ENCODE measurements at places on chromosomes 6 and 20.

DNA sequence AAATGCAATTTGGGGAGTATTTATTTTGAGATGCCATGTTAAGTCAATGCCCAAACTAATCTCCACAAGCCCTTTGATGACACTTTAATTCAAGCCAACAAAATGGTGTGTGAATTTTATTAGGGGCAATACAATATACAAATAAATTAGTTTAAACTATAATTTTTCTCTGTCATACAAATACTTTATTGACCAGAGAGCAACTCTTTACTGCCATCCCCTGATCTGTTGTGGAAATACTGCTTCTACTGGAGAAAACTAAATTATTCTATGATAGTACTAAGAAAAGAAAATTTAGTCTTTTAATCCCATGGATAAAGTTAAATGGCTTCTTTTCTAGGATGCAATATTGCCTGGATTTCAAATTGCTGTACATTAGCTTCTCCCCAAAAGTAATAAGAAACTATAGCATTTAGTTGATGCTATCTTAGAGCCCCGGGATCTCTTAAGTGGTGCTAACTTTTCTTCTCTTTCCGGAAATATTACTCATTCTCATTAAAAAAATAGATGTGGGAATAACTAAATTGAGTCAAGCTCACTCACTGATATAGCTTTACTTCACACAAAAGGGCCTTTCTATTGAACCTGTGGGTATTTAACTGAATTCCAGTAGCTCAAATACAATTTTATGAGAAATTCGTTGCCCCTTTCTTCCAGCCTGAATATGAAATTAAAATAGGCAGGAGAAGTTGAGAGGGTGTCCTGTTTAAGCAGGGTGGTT, 49.2 kb downstream of the SMPDL3A start:
- DNase-seq, result no peak

- no peak for DNase-seq
These were observed 19.1 kb downstream of the DYNLRB1 start for GRCh38 chr20:34535301-34535840.

- DNase-seq, result no peak
These were observed 46.4 kb upstream of the NT5E start for GRCh38 chr6:85403331-85404015.

DNA sequence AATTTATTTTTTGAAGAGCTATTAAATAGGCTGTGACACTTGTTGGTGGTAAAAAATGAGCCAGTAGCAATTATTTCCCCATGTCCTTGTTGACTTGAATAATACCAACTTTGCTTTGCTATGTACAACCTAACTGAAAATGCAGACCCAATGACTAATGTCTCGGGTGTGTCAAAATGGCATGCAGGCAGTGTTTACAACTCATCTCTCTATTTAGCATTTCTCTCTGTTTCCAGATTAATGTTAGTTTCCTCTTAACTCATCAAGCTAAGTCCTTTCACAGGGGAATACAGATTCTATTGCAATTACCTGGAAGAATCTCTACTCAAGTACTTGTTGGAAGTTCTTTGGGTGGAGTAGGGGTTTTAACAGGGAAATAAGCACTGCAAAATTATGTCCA, 504.4 kb downstream of the BCKDHB start:
- DNase-seq, result no peak

- no peak for DNase-seq
These were observed 4.8 kb upstream of the DHX35 start for GRCh38 chr20:38957235-38957876.

DNA sequence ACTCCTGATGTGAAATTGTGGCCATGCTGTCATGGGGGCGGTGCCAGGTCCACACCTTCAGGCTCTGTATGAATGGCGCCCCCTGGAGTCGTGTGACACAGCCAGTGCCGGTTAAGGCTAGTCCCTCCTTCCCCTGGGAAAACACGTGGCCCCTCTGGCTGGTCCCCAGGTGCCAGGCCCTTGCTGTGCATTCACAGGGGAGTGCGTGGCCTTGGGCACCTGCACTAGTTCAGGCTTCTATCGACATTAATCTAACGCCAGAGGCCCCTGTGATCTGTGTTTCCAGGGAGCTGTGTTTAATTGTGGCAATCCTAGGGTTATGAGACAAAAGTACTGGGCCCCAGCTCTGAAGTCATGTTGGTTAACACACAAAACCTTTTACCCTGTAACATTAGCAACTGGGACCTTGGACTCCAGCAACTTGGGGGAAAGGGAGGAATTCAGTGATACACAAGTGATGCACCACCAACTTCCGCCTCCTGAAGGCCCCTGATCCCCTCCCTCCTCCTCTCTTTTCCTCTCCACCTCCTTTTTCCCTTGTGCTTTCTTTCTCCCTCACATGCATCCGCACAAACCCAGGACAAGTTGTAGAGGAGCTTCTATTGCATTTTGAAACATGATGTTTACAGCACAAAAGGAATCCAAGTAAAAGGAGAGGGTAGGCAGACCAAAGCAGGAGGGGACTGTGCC, 74.0 kb downstream of the SSR1 start:
- DNase-seq, result peak; percentile 68

DNA sequence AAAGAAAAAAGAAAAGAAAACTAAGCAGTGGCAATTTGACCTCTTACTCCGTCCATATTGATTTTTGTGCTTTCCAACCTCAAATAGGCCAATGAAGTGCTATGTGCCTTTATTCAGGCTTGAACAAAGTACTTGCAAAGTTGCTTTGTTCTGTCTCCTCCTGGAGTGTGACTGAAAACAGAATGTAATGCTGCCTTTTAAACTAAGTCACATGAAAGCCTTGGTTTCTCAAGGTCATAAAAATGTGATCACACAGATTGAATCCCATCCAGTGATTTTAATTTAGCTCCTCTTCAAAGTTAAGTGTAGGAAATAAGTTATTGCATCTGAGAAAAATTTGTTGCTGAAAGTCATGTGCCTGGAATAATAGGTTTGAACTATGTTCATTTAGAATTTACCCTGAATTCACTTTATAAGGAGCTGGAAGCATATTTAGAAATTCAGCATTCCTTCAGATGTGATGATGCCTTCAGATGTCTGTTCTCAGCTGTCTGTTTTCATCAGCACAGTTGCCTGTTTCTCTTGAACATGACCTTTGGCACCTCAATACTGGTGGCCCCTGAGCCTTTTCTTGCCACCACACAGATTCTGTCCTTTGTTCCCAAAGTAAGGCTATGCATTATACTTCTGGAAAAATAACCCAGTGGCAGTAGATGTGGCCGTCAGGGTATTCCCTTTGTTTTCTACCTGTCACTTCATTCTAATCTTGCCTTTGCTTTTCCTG, 48.8 kb downstream of the KIZ start:
- no peak for DNase-seq

- no peak for DNase-seq
These were observed 18.4 kb downstream of the LAMA4 start for GRCh38 chr6:112235956-112236355.

- no peak for DNase-seq
These were observed 210.4 kb downstream of the GMDS start for GRCh38 chr6:2035046-2035445.

DNA sequence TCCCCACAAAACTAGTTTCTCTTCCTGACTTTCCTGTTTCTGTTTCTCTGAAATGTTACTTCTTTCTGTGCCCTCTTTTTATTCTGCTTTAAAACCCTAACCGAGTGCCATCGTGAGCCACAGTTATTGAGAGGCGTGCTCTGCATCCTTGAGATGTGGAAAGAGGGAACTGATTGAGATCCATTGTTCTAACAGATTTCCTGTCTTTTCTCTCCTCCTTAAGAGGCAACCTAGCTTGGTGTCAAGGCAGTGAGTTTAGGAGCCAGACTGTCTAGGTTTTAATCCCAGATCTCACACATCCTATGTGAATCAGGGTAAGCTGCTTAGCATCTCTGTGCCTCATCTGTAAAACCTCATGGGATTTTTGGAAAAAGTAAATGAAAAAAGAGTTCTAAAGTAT, 57.5 kb downstream of the SNX9 start:
- no peak for DNase-seq

GRCh38 chr6:136250686-136251008, 536 bp upstream of the MTFR2 start:
- no peak for DNase-seq

GRCh38 chr6:70059039-70059719, 192.8 kb downstream of the COL19A1 start:
- no peak for DNase-seq

DNA sequence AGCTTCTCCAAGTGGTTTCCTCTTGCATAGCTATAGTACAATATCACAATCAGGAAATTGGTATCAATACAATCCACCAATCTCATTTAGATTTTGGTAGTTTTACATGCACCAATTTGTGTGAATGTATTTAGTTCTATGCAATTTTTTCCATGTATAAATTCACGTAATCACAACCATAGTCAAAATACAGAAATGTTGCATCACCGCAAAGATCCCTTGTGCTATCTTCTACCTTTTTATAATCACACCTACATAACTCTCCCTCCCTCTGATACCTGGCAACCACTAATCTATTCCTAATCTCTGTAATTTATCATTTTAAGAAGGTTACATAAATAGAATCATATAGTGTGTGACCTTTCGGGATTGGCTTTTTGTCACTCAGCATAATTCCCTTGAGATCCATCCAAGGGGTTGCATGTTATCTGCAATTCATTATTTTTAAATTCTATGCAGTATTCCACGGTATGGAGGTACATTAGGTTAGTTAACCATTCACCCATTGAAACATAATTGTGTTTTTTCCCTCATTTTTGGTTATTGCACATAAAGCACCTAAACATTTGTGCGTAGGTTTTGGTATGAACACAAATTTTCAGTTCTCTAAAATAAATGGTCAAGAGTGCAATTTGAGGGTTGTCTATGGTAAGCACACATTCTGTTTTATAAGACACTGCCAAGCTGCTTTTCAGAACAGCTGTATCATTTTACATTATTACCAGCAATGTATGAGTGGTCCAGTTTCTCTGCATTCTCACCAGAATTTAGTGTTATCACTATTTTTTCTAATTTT, 95.1 kb upstream of the SLC22A23 start:
- DNase-seq, result no peak

DNA sequence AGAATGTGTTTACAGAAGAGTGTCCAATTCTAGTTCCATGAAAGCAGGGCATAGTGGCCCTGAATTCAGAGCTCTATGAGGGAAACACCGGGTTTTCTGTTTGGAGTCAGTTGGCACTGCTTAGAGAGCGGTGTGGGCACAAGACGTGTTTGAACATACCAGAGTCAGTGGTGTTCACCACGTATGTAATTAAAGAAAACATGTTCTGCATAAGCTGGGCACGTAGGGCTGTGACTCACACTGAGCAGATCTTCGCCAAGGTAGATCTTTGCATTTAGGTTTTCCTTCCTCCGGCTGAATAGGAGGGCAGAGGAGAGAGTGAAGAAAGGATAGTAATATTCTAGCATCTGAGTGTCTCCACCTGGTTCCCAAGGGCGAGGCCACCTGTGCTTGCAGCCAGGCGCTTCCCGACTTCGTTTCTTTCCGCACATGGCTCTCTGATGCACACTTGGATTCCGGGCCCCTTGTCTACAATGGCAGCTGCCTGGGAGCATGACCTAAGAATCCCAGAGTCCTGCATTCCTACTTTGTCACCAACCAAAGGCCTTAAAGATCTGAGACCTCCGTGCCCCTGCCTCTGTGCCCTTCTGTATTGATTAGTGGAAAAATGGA, 136.2 kb downstream of the ERMARD start:
- no peak for DNase-seq

- DNase-seq, result no peak
These were observed 16.5 kb upstream of the AAR2 start for GRCh38 chr20:36219671-36220220.

DNA sequence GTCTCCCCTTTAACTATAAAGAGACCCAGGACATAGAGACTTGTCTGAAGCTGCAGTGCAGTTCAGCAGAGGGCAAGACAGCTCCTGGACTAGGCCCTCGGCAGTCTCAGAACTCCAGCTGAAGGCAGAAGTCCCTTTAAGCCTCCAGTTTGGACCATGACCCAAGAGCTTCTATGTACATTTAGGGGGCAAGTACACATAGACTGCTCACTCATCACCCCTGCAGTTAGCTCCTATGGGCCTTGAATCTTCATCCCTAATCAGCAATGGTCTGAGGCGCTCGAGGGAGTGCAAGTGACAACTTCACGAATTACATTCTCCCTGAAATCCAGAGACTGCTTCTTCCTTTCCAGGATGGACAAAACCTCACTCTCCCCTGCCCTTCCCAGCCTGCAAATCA, 47.4 kb downstream of the KCNK5 start:
- DNase-seq, result no peak

GRCh38 chr6:107221519-107221918, 106.2 kb upstream of the BEND3 start:
- no peak for DNase-seq

DNA sequence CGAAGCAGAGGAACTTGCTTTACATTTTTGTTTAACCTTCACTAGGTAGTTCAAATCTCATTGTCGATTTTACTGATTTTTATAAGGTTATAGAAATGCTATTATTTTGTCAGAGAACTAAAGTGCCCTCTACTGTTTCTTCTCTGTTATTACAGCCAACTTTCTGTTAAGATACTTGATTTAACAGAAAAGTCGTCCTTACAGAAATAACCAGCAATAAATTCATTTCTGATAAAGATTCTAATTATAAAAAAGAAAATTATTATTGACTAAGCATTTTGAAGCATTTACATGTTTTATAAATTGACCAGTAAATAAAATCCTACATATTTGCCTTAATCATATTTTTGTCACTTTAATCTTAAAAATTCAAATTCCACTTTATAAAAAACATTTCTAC, 60.8 kb downstream of the OGFRL1 start:
- no peak for DNase-seq

DNA sequence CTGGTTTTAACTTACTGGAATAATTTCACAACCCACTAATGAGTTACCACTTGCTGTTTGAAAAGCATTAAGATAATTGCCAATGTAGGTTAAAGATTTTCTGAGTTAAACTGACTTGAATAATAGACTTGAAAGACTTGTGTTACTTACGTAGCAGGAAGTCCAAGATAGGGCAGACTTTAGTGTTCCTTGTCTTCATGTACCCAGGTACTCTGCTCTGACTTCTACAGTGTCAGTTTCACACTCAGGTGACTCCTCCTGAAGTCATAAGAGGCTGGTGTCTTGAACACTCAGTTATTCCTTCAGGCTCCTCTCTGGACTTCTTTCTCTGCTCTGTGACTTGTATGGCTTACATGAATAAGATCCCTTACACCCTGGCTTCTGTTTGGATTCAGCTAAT, 76.3 kb upstream of the SGK1 start:
- no peak for DNase-seq

DNA sequence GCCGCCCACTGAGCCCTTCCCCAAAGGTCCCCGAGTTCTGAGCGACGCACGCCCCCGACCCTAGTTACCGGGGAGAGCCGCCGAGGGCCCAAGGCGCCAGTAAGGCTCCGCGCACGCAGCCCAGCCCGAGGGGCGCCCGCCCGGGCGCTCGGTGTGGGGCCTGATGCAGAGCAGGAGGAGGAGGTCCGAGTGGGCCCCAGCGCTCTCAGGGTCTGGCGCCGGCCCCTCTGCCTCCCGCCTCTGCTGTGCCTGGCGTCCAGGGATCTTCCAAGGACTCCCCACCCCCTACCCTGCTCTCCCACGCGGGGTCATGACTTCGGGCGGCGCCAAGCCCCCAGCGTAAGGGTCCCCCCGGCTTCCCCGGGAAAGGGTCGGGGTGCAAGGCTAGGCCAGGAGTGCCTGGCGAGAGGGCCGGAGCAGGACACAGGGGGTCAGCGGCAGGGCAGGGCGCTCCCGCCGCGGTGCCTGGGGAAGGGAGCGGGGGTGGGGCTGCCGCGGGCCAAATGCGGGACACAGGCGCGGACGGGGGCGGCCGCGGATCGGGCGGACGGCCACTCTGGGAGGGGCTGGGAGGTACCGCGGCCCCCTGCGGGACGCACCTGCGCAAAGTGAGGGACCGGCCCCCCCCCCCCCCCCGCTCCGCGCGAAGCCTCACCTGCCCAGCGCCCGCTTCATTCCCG, 637 bp downstream of the ABHD12 start:
- peak; percentile 46 for DNase-seq

All from renal cortex interstitium (tissue), 15 donors.